Stimulated activated CD8-positive, alpha-beta memory T cell treated with anti-CD3 and anti-CD28 coated beads, Interleukin-15, amount 100 ng/mL, for 48 hours (primary cell): ENCODE measurements at places on chromosomes 5 and 9.

- DNase-seq: no peak
These were observed 36.9 kb upstream of the ADAMTS16 start for GRCh38 chr5:5103245-5103644.

DNA sequence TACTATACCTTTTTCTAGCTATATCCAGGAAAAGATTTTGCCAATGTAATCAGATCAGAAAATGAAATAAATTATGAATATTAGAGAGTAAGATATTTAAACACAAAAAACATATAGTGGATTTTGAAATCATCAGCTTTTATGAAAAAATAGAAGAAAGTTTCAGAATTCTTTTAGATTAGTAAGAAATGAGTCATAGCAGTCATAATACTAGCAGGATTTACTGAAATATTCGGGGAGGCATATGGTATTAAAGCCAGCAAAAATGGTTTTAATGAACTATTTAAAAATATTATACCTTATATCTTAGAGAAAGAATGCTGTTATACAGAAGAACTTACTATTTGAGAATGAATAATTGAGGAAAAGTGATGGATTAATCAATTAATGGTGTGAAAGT lies 303.6 kb upstream of the NUDT12 start:
- DNase-seq: no peak

DNA sequence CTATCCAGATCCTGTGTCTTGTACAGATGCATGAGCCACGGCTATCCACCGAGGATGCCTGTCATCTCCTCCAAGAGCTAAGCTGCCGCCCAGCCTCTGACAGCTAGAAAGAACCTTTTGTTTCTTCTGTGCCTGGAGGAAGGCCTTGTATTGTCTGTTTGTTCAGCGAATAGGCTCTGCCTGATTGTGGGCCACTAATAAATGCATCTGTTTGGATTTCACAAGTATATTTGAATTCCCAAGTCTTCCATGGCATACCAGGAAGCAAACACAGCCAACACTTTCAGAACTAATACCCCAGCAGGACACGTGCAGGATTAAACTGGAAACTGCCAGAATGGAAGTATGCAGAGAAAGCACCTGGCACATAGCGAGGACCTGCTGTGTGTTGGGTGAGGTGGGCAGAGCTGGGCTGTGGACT lies 92.7 kb upstream of the NEURL1B start:
- DNase-seq: no peak

DNA sequence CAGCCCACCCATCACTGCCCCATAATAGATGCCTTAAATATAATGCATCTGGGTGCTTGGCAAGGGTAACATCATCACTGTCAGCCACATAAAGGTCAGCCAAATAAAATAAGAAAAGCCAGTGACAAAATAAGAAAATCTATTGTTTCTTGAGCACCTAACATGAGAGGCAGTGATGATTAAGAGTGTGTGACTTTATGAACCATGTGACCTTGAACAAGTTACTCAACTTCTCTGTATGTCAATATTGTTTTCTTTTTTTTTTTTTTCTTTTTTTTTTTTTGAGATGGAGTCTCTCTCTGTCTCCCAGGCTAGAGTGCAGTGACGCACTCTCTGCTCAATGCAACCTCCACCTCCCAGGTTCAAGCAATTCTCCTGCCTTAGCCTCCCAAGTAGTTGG lies 98.7 kb downstream of the CDK5RAP2 start:
- DNase-seq: no peak

- no peak for DNase-seq
These were observed 73.0 kb downstream of the EHMT1 start for GRCh38 chr9:137691646-137692351.

DNA sequence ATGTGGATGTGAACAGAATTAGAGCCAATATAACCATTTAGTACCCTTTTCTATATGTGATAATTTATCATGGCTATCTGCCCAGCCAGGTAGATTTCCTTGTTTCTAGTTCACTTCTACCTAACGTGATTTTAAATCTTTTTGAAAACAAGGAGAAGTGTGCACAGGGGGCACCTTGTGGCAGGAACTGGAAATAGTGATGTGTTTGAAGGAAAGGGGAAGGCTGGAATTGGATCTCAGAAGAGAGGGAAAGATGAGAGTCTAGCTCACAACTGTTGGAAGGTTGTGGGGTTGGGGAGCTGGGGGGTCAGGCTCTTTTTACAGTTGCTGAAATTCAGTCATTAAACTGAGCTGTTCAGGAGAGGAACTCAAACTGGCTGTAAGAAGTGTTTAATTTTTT lies 219.5 kb downstream of the KCTD16 start:
- no peak for DNase-seq

GRCh38 chr5:126741361-126741760 lies 35.6 kb upstream of the LMNB1 start:
- DNase-seq: no peak
